Caudate nucleus (tissue), 63 donors: ENCODE measurements at places on chromosomes 1 and 21.

- no peak for DNase-seq
Observed at GRCh38 chr1:187001198-187001889, 172.6 kb downstream of the PLA2G4A start.

DNA sequence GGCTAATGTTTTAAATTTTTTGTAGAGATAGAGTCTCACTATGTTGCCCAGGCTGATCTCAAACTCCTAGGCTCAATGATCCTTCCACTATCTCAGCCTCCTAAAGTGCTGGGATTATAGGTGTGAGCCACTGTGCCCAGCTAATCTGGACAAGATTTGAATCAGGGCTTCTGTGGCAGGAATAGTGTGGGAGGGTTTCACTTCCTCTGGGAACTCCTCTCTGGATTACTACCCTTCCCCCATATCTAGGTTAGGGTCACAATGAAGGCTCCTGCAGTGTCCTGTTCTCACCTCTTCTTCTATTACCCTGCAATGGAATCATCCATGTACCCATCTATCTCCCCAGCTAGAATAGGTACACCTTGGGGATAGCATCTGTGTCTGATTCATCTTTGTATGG is 133.6 kb upstream of the RAB4A start:
- no peak for DNase-seq

DNA sequence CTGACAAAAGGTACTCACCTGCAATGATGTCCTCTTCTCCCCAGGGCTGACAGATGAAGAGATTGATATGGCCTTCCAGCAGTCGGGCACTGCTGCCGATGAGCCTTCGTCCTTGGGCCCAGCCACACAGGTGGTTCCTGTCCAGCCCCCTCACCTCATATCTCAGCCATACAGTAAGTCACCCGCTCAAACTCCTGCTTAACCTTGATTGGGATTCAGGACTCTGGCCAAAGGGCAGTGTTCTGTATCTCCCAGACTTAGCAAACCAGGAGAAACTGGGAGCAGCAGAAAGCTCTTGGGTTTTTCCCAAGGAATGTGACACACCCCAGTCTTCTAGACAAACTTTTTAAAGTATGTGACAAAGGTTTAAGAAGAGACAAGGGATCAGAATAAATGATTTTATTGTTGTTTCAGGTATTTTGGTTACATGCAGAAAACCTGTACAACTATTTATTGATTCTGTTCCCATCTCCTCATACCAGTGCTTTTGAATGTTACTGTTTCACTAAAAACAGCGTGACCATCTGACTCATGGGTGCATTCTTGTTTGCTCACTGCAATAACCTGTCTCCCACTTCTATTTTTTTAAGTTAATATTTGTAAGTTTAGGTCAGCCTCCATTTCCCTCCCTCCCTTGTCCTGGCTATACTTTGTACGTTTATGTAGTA is 124.6 kb downstream of the PEX14 start:
- no peak for DNase-seq

GRCh38 chr1:190138266-190138665 is 339.4 kb downstream of the BRINP3 start:
- DNase-seq: no peak

DNA sequence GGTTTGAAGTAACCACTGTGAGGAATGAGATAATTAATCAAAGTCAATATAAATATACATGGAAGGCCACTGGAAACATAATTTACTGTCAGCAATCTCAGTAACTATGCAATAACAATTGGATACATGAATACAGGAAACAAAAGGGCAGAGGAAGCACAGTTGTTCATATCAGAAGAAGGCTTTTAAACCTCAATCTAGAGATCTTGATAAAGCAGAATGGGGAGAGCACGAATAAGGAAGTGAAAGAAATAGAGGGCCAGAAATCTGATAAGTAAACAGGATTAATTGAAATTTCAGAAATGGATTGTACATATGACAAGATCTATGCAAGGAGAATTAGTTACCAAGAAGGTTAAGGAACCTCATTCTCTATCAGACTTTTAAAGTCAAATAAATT is 93.0 kb downstream of the EVI5 start:
- no peak for DNase-seq

- DNase-seq: no peak
Observed at GRCh38 chr1:234139966-234140365, 233.3 kb upstream of the COA6 start.
